NCI-H510A treated with DMSO at 0.1 percent for 48 hours (cell line): ENCODE measurements at places on chromosomes 4 and X.

DNA sequence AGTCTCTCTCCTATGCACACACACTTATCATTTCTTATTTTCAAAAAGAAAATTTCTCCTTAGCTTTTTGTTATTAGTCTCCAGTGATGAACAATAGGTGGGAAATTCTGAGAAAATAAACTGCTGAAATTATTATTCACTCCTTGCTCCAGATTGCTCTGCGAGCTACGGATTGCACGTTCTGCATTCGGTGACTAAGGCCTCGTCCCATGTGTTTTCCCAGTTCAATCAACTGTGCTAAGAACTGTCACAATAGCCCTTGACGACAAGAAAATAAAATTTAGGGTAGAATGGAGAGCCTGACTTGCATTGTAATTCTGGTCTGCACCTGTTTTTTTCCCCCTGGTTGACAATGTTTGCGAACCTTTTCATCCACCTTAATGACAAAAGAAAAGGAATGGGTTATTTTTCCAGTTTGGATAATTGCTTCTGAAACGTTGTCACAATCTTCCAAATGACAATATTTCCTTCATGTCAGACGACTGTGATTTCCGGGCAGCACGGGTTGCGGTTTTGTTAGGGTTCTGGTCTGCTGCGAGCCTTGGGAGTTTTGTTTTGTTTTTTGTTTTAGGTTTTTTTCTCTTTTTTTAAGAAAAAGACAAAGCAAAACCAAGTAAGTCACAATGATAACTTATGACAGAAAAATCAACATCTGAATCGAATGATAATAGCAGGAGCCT is 124.5 kb upstream of the NOCT start:
- DNase-seq = no peak

- DNase-seq = no peak
Observed at GRCh38 chr4:65951177-65951576, 280.9 kb upstream of the EPHA5 start.

DNA sequence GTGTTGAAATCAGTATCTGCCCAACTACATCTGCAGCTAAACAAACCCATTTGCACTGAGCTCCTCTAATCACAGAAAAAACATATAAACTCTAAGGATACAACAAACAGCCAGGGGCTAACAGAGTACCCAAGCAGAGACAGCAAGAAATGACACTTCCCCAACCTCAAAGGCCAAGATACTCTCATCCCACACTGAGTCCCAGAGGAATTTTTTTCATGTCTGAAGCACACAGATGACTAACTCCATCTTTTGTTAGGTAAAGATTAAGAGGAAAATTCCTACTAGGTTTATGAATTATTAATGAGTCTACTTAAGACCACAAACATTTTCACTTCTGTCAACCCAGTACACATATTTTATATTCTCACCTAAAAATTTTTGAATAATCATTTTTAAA is 31.6 kb downstream of the SEPSECS start:
- no peak for DNase-seq

DNA sequence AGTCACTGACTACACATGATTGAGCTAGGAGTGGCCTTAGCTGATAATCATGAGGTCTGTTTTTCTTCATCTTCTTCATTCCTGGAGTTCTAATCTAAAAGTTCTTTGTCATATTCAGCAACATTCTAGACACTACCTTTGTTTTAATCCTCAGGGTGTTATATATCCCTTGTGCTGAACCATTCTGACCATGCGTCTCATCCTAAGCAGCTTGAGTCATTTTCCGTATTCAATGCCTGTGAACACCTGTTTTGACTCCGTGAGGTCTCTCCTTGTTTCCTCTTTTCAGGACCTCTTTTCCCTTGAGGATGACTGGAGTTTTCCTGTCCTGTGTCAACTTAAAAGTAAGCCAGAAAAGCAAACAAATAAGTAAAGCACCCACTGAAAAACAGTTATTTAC is 597.9 kb downstream of the GBA3 start:
- no peak for DNase-seq

DNA sequence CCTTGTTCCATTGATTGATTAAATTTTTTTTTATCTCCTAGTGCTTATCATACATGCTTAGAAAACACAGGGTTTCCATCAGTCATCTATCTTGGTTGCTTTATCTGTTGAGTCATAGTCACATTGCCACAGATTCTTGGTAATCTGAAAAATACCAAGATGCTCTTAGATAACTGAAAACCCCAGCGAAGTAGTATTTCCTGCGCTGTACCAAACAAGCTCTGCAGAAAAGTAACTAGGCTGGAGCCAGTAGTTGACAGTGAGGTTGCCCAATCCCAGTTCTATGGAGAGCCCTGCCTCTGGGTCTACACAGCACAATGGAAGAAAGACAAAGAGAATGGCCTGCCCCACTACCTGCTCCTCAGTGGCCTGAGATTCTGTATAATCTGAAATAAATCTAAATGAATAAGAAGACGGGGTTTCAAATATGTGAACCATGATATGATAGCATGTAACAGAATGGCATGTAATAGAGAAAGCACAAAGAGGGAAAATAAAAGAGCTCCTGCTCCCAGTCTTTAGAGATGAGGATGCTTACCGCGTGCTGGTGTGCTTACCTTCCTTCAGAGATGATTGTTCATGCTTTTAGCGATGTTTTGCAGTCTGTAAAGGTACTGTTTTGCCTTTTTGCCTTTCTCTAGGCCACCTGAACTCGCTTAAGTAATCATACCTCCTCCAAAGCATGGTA is 55.3 kb upstream of the RAPGEF2 start:
- DNase-seq = no peak

- no peak for DNase-seq
Observed at GRCh38 chr4:123430501-123430900, 33.9 kb downstream of the SPRY1 start.

- DNase-seq = no peak
Observed at GRCh38 chr4:124650614-124651013, 61.9 kb downstream of the ANKRD50 start.

DNA sequence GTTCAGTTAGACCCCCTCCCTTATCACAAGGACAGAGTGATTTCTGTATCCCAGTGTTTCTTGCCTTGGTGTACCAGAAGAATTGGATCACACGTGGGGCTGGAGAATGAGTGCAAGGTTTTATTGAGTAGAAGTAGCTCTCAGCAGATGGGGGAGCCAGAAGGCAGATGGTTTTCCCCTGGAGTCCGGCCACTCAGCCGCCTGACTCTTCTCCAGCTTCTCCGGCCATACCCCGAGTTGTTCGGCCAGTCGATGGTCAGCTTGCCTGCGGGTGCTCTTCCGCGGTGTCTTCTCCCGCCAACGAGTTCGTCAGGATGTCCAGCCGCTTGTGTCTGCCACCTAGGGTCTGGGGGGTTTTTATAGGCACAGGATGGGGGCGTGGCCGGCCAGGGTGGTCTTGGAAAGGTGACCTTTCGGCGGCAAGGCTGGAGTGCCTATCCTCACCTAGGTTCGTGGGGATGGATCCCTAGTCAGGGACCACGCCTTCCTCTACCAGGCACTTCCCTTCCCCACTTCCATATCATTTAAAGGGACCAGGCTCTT is 14.5 kb downstream of the GAB1 start:
- DNase-seq = no peak

GRCh38 chr4:19319607-19320006 is 932.1 kb upstream of the SLIT2 start:
- no peak for DNase-seq

DNA sequence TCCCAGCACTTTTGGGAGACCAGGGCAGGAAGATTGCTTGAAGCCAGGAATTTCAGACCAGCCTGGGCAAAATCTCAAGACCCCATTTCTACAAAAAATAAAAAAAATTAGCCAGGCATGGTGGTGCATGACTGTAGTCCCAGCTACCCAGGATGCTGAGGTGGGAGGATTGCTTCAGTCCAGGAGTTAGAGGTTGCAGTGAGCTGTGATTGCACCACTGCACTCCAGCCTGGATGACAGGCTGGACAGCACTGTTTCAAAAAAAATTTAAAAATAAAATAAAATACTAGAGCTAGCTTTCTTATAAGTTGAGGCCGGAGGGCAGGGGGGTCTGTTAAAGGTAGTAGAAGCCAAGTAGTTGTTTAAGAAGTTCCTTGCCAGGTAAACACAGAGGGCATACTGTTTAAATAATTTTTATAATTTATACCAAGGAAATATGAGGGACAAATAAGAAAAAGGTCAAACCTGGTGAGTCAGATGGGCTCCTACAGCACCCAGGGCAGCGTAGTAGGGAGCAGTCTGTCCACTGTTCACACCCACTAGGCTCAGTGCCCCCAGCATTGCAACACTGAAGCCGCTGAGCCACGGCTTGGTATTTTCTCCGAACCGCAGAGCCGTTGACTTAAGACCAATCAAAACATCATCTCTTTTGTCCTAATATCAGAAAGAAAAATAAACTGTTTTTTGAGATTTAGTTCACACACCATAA is 17.3 kb downstream of the COQ2 start:
- DNase-seq = no peak

- no peak for DNase-seq
Observed at GRCh38 chr4:141721174-141721573, 84.8 kb downstream of the IL15 start.

DNA sequence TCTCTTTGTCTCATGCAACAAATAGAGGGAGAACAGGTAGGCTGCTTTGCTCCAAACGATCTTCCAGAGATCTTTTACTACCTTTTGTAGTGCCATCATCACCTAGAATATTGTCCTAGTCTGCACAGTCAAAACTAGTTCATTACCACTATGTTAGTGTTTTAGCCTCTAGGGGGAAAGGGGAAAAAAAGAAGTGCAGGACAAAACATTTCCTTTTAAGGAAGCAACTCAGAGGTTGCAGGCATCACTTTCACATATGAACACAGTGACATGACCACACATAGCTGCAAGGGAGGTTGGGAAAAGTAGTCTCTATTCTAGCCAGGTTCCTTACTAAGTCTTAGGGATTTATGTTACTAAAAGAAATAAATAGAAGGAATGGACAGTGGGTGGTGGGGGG is 39.3 kb upstream of the RAP2C start:
- no peak for DNase-seq
